LoVo (cell line): ENCODE measurements at places on chromosomes 6 and 20.

DNA sequence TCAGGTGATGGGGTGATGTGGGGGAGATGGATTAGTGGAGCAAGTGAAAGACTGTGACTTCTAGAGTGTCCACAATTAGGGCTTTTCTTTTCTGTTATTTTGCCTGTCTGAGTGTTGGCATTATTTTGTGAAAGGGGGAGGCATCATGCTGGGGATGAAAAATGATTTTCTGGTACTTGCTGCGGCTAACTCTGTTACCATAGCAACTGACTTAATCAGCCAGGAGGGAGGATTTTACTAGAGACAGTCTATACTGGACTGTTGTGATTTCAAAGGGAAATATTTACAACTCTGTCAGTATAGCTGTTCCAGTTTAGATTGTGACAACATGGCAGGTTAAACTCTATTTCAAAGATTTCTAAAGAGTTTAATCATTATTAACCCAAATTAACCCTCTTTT, 30.4 kb upstream of the MRAP2 start:
- DNase-seq, result no peak

GRCh38 chr6:71239694-71240093, 48.9 kb upstream of the OGFRL1 start:
- no peak for DNase-seq

DNA sequence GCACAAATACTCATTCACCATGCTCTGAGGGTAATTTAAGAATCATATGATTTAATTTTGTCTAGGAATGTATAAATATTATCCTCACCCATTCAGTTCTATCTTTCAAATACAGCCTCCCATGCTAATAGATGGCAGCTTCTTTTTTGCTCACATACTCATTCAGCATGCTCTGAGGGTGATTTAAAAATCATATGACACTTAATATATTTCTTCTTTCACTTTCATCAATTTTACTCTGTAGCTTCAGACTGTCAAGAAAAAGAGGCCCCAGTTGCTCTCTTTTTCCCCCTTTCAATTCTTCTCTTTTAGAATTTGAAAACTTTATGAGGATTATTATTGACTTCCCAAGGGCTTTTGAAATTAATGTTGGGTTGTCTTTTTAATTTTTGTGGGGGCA, 161.7 kb upstream of the LAMP5 start:
- DNase-seq, result no peak

DNA sequence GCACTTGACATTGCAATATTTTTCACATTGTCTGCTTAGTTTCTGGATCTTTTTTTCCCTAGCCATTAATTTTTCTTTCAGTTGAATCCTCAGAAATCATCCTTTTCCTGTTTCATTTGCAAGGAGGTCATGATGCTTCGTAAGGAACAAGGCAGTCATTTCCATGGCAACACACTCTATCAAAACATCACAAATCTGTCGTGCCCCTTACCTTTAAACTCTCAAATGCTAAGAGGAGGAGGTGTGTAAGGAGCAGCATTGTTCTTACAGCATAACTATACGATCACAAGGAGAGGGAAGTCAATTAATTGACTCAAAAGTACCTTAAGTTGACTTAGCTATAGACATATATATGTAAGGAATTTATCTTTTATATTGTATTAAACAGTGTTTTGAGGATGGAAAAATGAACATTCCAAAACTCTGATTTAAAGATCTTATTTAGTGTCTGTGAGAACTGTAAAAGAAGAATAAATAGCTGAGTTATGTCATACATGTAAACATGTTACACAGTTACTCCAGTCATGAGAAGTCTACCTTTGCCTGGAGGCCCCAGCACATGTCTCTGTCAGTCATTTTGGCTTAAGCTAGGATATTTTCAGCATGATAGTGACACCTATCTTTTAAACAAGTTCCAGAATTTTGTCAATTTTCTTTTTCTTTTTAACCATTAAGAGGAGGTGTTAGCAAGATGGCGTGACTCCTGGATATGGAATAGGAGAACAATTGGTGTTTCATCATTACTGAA, 41.6 kb downstream of the CDKAL1 start:
- DNase-seq, result no peak

- DNase-seq, result no peak
Measured at GRCh38 chr6:8387942-8388437, 47.4 kb downstream of the SLC35B3 start.

DNA sequence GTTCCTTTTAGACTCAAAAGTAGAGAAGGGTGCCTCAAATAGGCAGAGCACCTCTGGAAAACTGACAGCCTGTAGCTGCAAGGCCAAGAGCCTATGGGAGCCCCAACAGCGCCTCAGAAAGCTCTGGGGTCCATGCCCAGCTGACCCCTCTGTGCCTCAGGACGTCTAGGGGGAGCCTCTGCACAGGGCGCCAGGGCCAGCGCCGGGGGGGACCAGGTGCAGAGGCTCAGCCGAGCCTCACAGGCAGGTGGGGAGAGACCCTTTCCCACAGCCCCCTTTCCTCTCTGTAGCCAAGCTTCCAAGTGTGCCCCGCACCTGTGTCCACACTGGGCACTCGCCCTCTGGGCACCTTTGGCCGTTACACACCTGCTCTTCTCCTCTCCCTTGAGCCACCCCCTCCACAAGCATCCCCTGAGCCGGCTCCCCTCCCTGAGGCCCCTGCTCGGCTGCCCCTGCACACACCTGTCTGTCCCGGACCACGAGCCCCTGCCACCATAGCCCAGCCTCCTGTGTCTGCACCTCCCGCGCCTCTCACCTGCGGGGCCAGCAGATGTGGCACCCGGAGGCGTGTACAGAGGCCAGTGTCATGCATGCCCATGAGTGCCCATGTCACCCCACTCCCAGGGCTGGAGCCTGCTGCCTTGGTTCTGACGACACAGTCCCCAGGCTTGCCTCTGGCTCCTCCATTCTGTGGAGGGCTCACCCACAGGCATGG, 53.2 kb downstream of the GINS1 start:
- DNase-seq, result no peak

DNA sequence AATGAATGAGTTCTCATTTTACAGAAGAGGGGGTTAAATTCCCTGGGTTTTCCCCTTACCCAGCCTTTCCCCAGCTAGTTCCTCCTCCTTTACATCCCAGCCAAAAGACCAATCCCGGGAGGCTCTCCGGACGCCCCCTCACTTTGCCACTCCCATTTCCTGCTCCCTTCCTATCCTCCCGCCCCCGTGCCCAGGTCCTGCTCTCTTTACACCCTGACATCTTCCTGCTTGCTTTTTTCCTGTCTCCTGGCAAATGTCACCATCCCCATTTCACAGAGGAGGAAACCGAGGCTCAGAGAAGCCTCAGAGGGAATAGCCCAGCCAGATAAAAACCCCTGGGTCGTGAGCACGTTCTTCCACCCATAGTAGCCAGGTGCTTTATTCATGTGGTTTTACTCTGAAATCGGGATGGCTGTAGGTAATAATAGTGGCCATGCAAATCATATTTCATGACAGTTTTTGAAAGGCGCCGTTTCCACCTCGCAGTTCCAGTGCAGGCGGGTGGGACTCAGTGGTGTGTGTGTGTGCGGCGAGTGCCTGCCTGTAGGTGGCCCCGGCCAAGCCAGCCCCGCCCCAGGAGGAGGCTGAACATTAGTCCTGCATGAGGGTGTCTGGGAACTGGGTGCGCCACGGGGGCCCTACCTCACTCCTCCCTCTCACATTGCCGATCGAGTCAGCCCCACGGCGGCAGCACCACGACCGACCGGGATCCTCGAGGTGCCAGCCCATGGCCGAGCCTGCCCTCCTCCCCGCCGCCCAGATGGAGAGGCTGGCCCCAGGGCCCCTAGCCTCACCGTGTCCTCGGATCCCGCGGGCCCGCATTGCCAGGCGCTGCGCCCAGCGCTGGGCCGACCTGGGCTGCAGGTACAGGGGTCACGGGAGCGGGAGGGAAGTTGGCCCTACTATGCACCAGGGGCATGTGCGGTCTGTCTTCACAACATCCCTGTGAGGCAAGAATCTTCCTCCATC, at the start of gene ARHGAP40:
Gene ARHGAP40 (plus strand): TSS at position 594 of the 969 bp plus-strand sequence.
- DNase-seq, result peak; percentile 39

GRCh38 chr20:53833333-53834061, 236.9 kb downstream of the BCAS1 start:
- no peak for DNase-seq

- DNase-seq, result no peak
Measured at GRCh38 chr6:169237496-169238134, 16.0 kb downstream of the THBS2 start.

GRCh38 chr20:13485576-13485975, 153.2 kb downstream of the TASP1 start:
- no peak for DNase-seq

DNA sequence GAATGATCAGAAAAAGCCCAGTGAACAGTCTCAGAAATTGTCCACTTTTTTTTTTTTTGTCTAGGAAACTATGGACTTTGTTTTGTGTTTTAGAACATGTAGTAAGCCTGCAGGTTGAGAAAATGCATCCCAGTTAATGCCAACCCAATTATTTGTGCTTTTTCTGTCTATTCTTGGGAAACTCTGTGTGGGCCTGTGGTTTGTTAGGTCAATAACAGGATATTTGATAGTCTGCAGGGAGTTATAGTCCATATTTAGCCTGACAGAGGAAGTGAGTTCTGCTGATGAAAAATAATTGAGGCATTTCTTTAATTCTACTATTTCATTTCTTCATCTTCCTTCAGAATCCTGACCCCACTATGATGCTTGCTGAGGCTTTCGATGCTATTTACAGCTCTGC, 154.0 kb upstream of the LAMP5 start:
- no peak for DNase-seq

DNA sequence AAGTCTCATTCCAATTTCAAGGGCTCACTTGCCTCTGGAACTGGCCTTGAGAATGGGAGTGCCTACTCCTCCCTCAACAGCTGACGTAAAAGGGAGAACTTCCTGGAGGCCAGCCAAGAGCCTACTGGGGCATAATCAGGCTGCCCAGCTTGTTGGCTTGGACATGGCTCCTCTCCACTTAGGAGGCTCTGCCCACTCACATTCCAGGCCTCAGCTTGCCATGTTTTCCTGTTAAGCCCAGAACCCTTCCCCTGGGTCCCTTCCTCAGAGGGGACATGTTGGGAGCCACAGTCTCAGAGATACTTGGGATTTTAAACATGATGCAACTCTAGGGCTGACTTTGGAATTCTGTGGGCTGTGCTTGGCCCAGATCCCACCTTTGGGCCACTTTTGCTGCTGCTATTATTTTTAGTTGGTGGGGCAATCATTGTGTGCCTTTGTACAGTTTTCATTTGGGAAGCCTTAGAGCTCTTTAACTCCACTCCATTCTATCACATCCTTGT, 31.5 kb upstream of the ADTRP start:
- peak; percentile 71 for DNase-seq

DNA sequence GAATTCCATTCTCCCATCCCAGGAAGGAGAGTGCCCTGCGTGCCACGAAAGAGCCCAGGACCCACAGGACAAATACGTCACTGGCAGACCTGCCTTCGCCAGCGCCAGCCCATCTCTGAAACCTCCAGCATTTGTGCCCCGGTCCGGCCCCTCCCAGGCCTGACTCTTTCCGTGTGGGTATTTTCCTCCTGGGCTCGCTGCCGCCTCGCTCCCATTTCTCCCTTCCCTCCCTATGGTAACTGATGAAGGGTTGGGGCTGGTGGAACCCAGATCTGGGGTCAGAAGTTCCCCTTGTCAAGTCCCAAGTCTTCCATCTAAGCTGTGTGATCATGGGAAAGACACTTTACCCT, 208.5 kb downstream of the LRFN2 start:
- DNase-seq, result no peak
